CD4-positive, alpha-beta T cell treated with Interleukin-6 at 100 ng/mL for 8 hours (primary cell): ENCODE measurements at places on chromosomes 7 and 10.

GRCh38 chr10:22320591-22321155 is at the start of gene BMI1:
Gene BMI1 (plus strand): TSS chr10:22321099. CDS start chr10:22326450, 5,351 bp downstream.
- peak; percentile 81 for DNase-seq

GRCh38 chr10:52312942-52313255 is 1.2 kb upstream of the DKK1 start:
- no peak for DNase-seq

- no peak for DNase-seq
These were observed 4.8 kb downstream of the NYAP1 start for GRCh38 chr7:100488333-100489095.

DNA sequence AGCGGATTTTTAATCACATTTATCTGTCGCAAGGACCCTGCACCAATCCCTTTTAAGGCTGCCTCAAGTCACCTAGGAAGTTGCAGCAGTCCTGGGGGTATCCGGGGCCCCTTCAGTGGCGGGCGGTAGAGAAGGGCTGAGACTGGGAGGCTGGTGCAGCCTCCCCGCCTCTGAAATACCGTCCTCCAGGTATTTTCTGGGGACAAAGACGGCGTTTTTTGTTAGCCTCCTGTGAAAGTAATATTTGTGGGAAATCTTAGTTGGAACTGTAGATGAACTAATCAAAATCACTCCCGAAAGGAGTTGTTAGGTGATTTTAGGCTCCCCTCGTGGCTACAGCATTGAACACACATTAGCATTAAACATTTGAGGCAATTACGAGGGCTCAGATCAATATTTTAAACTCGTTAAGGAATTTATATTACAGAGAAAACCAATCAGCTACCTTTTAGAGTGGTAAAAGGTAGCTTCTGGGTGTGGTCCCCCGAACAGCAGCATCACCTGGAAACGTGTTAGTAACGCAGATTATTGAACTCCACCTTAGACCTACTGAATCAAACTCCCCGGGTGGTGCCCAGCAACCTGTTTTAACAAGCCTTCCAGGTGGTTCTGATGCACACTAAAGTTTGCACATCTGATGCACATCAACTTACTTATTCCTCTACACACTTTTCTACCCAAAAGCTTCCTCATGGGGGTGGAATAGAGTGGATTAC is 530 bp upstream of the ANXA7 start:
- peak; percentile 1 for DNase-seq

DNA sequence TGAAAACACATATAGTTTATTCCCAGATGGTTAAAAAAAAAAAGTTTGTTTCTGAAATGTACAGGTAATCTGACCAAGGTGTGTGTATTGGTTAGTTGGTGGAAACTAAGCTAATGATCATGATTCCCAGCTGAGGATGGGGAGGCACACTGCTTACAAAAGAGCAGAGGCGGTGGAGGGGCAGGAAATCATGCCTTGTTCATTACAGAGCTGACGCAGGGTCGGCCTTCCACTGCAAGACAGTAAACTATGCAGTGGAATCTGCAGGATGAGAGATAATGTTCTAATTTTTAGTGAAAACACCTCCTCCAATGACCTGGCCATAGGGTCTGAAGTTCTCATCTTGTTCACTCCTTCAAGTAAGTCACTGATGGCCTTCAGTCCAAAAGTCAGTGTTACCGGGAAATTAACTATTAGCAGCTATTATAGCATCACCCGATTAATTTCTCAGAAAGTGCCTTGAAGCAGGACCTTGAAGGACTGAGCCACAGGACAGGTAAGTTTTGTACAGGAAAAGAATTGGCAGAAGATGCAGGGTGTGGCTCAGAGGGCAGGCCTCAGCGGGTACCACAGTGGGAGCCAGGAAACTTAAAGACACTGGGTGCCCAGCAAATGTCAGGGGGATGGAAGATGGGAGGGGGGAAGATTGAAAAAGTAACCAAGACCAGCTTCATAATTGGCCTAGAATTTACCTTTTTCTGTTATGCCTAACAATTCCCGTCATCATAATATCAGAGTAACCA is 36.0 kb downstream of the MYOF start:
- DNase-seq, result no peak

- DNase-seq, result peak; percentile 39
These were observed 7.4 kb upstream of the ZMYND11 start for GRCh38 chr10:127612-128432.

- DNase-seq, result no peak
These were observed 35.0 kb downstream of the TAS2R41 start for GRCh38 chr7:143512488-143513340.

GRCh38 chr10:110706690-110707098 is 62.6 kb downstream of the RBM20 start:
- no peak for DNase-seq

DNA sequence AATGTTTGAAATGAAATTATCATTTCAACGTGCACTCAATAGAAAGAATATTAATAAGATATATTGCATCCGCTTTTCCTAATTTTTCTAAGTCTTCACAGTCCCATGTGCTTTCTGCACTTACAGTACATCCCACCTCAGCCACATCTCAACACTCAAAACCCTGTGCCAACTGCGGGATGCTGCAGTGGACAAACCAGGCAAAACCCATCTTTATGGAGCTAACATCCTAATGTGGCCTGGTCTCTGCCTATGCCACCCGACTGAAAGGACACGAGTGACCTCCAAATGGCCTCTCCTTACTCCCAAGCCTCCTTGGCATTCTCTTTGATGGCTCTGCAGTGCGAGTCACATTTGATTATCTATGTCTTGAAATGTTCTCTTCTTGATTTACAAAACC is 57.4 kb upstream of the ADRB1 start:
- DNase-seq, result no peak

GRCh38 chr7:150927956-150928344 is 50.2 kb downstream of the KCNH2 start:
- no peak for DNase-seq

DNA sequence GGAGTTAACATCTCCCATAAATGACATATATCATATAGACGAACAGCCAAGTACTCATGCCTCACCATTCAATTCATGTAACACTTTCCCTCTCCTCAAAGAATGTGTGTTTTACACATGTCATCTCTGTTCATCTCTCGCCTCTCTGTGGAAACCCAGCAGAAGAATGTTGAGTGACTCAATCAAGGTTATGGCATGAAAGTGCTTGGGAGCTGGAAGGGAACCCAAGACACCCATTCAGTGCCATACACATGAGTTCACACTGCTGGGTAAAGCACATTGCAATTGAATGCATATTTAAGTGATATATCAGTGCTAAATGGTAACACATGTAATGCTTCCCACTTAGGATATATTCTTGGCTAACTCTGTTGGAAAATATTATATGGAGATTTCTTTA is 322.9 kb downstream of the PTEN start:
- DNase-seq, result no peak

DNA sequence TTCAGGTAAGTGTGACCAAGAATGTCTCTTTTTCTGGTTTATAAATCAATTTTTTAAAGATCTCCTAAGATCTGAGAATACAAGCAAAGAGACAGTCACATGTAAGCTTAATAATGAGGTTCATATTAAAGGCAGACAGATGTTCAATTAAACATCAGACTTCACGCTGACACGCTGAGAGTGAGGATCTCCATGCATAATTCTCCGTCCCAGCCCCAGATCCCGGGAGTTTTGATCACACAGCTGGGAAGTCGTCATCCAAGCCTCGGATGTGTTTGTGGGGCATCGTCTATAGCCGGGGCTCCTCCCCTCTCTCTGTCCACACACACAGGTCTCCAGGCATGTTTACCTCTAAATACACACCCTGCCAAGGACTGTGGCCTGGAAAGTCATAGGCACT is 223.2 kb downstream of the PTPRN2 start:
- no peak for DNase-seq

GRCh38 chr10:21424459-21424861 is 101.0 kb downstream of the SKIDA1 start:
- no peak for DNase-seq

- no peak for DNase-seq
These were observed 68.9 kb downstream of the RBM33 start for GRCh38 chr7:155713384-155713783.

GRCh38 chr10:86186633-86187032 is 180.0 kb downstream of the GRID1 start:
- DNase-seq, result no peak

- DNase-seq, result no peak
These were observed 12.3 kb downstream of the AUTS2 start for GRCh38 chr7:69610374-69611084.

DNA sequence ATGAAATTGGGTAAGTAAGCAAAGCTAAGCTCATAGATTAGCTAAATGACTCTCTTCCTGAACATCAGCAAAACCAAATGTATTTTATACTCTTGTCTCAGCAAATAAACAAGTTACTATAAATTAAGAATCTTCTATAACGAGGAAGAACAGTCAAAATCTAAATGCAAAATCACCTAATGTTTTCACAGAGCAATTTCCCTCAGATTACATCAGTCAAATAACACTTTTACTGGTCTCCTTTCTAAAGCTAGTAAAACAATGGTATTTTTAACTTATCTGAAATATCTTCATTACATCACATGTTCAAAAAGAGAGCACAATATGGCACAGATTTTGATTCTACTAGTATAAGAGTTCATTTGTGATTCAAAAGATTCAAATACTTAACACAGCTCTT is 16.5 kb upstream of the GPR22 start:
- DNase-seq, result no peak
